Astrocyte of the spinal cord (primary cell): ENCODE measurements at places on chromosomes 2 and 18.

DNA sequence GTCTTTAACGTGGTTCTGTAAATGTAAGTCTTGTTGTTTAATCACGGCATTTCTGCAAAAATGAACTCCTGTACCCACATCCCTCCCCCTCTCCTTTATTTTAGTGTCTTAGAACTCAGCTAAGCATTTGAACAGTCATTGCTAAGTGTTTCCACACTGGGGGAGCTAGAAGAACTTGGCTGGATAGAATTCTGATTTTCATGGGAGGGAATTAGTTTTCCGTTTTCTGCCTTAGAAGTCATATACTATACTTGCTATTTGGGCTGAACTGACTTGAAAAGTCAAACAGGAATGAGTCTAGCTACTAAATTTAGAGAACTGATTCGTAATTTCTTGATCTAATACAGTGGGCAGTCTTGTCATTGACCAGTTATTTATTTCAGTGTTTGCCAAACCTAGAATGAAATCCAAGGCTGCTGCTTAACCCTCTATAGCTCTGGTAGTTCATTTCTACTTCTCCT, 61.1 kb downstream of the FMNL2 start:
- peak; percentile 56 for DNase-seq

DNA sequence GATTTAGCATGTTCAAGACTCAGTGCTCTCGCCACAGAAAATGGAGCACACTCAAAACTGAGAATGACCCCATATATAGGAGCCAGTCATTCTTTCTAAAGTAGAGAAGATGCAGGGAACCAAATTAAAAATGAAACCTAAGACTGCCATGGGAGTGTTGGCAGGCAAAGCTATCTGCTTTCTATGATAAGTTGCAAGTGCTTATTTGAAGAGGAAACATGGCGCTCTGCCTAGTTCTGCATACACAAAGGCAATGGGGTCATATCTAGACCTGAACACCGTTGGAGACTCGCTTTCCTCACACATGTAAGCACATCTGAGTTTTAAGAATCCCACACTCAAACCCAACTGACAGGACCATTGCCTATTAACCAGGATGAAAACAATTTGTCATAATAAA, 292.5 kb downstream of the ALK start:
- peak; percentile 23 for DNase-seq

DNA sequence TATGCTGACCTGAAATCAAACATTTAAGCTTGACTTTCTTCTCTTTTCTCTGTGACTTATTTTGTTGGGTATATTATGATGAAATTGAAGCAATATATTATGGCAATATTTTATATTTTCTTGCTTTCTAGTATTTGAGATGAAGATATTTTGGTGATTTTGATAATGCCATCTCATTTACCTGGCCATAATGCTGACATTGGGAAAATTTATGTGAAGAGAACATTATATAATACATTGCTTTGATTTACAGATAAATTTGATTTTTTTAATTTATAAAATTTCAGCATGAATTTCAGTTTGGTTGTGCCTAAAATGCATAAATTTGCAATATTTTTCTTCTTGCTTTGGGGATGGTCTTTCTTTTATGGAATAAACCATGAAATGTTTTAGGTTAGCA, 1413.7 kb upstream of the TMEFF2 start:
- DNase-seq = no peak

- no peak for DNase-seq
Measured at GRCh38 chr2:175628243-175628642, 373.8 kb downstream of the LNPK start.

DNA sequence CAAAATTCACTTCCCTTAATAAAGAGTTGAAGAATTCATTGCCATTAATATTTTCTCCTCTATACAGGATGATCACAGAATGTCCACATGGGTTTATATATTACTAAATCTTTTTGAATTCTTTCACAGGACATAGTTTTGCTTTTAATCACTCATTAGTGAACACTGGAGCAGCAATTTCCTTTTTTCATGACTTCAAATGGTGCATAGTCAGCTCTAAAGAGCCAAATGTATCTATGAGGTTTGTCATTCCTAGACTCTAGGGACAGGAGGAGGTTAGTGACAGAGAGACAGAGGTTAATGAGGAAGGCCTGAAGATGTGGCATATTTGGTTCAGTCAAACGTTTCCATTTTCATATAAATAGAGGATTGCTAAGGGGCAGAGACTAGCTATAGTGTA, 111.8 kb downstream of the FSHR start:
- no peak for DNase-seq

- peak; percentile 57 for DNase-seq
Measured at GRCh38 chr2:195049372-195050031, 607.5 kb upstream of the SLC39A10 start.

GRCh38 chr2:175861958-175862357, 140.1 kb downstream of the LNPK start:
- no peak for DNase-seq

DNA sequence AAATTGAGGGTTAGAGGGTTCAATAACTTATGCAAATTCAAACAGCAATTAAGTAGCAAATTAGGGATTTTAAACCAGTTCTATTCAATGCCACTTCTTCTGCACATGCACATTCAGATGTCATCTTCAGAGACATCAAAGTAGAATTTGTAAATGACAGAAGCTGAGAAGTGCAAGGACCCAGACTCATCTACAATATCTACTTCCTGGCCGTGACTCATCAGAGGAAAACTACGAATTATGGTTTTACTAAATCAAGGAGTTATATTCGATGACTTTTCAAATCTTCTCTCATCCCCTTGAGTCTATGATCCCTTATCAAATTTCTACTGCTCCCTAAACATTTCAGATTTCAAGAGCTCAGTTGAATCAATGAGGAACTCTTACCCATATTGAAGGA, 20.0 kb upstream of the STAT4 start:
- DNase-seq = no peak

DNA sequence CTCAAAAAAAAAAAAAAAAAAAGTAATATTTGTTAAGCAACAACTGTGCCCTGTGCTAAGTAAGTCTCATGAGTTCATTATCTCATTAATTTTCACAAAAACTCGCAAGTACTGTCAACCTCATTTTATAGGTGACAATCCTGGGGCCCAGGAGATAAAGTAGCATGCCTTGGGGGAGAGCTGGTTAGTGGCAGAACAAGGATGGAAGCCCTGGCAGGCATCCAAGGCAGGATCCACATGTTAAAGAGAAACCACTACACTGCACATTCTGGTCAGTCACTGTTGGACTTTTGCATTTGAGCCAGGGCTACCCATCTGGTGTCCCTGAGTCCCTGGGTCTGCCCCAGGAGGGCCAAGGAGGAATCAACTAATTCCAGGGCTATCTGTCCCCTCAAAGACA, 54.6 kb downstream of the ZFP36L2 start:
- peak; percentile 74 for DNase-seq

GRCh38 chr2:105239924-105240323, 1.6 kb upstream of the GPR45 start:
- DNase-seq = peak; percentile 88

DNA sequence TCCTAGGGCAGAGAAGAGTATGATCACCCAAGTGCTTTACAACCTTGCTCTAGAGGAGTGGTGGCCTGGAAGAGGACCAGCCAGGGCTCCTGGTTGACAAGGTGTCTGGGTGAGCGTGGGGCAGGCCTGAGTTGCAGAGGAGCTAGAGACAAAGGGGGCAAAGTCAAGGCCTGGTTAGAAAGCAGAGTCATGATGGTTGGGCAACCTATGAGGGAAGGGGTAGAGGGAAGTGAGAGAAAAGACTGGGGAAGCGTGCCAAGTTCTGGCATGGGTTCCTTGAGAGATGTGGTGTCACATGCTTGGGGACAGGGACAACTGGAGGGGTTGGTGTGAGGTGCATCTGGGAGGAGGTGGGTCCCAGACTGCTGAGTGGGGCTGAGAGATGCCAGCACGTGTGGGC, 13.5 kb downstream of the ZFP36L2 start:
- DNase-seq = no peak

DNA sequence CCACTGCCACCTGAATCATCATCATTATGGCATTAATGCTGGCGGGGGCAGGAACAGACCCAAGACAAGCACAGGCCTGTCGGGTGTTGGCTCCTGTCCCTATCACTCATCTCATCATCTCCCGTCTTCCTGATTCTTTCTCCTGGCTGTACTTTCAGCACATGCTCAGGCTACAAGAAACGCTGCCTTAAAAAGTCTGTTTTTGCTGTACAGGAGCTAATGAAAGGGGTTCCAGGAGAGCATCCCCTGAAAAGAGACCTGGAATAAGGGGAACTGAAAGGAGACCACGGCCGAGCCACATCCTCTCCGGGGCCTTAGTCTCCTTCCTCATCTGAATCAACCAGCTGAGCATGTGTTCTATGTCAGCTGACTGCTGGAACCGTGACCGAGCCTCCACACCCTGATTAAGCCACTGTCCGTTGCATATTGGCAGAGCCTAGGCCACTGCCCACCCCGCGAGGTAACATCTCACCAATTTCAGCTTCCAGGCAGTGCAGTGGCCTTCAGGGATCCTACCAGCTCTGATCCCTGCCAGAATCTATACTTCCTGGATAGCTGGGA, 62.6 kb downstream of the DNMT3A start:
- no peak for DNase-seq

- no peak for DNase-seq
Measured at GRCh38 chr2:2828774-2829368, 497.8 kb upstream of the MYT1L start.

DNA sequence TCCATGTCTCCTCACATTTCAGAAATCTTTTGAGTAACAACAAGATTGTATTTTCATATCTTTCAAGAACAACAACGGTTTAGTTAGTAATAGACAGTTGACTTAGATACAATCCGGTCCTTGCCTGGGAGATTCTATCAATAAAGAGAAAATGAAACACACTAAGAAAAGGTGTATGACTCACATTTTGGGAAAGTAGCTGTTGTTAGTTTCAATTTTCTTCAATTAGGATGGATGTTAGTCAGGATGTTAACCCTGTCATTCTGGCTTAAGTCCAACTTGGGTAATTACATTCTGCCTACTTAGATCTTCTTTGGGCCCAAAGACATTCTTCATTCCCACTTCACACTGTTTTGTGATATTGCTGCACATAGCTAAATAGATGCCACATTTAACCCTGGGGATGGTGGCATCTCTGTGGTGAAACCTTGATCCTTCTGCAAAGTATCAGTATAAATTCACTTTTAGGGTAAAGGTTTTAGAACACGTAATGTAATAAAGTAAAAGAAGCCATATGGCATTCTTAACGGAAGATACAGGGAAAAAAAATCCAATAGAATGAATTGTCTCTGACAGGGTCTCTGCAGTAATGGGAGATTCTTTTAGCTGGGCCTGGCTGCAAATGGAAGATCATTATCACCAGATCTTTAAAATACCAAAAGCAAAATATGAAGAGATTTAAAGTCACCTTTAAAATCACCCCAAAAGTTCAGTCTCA, 365.5 kb downstream of the FIGN start:
- DNase-seq = no peak

- no peak for DNase-seq
Measured at GRCh38 chr2:2808551-2809058, 477.5 kb upstream of the MYT1L start.

DNA sequence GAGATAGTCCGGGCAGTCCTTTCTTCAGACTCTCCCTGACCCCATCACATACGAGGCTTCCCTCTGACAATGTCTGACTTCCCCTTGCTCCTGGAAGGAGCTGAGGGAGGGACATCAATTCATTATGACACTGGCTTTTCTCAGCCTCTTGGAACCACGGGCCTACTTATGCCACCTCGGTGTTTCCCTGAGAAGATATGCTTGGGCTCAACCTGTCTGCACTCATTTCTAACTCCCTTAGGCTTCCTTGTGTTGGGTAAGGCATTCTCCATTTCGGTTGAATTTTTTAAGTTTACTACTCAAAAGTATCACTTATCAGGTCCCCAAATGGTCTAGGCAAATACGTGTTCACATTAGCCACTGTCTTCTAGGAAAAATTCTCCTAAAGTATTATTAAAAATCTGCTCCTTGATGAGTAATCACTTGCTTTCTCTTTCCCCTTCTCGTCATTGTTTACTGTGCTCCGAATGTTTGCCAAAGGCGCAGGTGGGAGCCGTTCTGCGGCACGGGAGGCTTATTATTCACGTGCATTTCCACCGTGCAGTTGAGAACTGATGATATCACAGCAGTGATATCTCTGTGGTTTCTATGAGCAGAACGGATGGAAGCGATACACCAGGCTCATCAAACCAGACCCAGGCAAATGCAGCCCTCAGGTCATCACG, 33.1 kb downstream of the ARL4C start:
- no peak for DNase-seq

DNA sequence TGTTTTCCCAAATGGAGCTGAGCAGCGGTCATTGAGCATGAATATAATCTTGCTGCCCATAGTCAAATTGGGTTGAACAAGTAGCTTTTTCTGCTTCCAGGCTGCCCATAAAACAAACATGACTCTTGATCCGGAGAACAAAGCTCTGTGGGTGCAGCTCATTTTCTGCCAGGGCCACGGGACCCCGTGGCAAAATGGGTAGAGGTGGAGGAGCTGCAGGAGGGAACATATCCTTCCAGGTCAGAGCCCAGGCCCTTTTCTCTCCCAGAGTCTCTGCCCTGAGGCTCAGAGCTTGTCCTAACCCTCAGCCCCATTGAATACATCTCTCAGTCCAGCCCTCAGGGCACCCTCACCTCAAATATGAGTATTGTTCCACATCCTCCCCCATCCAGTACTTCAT, 151.6 kb upstream of the TWIST2 start:
- DNase-seq = no peak

DNA sequence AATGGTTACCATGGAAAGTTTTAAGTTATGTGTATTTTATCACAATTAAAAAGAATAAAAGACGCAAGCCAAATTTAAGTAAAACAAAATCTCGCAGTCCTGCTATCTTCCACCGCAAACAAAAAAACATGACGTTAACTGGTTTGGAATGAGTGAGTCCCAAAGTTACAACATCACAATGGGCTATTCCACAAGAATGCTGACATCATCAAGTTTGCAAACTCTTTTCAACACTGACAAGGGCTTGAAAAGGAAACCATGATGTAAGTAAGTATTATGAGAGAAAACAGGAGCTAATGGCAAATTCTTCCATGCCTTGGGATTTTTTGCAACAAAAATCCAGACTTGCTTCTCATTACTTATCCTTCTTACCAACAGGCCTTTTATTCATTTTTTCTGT, 31.1 kb downstream of the SIGLEC15 start:
- peak; percentile 76 for DNase-seq

DNA sequence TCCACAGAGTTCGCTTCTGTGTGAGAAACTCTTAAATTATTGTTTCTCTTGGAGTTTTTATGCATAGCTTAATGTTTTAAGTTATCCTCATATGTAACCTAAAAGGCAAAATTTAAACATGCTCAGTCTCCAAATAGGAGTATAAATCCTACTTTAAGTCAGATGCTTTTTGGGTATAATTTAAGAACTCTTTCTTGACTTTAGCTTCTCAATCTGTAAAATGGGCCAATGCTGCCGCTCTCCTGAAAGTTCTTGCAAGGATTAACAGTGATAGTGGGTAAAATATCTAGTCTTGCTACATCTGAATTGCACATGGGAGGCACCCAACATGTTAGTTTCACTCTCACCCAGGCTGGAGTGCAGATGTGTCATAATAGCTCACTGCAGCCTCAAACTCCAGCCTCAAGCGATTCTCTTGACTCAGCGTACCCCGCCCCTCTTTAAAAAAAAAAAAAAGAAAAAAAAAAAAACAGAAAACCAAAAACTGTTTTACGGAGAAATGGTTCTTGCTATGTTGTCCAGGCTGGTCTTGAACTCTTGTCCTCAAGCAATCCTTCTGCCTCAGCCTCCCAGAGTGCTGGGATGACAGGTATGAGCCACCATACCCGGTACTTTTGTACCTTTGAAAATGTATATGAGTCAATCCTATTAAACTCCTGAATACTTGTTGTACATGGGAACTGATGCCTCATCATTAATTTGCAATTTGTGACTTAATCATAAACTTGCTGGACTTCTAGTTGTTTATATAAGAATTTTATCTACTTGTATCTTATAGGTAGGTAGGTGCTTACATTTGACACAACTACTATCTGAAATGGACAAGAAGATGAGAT, 1.8 kb downstream of the FBXO48 start:
- no peak for DNase-seq
